ENCODE measurements at places on chromosomes 5 and 9.

DNA sequence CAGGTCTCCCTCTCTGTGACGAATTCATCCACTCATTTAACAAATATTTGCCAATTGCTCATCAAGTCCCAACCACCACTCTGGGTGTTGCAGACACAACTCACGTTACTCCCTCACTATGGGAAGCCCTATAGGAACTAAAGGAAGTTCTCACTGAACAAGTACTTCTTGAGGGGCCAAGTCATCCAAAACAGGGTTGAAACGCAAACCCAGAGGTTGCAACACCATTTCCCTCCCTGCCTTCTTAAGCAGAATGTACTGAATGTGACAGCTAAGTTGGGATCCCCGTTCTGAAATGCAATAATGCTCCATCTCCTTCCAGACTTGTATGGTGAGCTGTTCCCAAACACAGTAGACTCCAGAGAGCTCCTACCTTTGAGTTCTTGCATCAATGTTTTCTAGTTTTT is 34.3 kb downstream of the EPB41L4B start:
- no peak for DNase-seq

DNA sequence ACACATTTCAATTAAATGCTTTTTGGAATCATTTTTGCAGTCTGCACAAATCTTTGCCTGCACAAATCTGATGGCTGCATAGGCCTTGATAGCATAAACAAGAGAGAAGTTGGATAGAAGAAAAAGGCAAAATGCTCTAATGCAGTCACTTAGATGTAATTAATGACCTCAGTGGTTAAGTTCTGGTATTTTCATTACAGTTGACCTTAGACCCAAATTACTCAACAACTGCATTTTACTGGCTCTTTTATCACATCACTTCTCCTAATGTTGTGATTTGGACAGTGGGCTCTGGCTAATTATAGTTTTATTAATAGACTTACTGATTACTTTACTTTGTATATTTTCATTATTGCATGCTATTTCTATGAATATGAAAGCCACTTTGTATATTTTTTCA is 34.3 kb downstream of the NTRK2 start:
- no peak for DNase-seq

GRCh38 chr5:61329550-61330128 is 2.4 kb upstream of the ZSWIM6 start:
- no peak for DNase-seq

DNA sequence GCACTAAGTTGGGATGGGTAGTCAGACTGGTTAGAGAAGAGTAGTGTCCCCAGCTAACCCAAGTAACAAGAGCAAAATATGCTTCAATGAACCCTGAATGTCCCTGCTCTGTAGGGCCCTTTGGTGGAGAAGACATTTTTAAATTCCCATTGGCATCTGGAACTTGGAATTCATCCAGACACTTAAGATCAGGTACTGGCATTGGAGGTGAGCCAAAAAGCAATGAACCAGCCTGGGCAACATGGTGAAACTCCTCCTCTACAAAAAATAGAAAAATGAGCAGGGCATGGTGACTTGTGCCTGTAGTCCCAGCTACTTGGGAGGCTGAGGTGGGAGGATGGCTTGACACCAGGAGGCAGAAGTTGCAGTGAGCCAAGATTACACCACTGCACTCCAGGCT is 58.9 kb upstream of the ZNF618 start:
- DNase-seq = no peak

- no peak for DNase-seq
Observed at GRCh38 chr9:20831028-20831427, 147.0 kb downstream of the FOCAD start.

- no peak for DNase-seq
Observed at GRCh38 chr5:143213851-143214363, 189.6 kb downstream of the NR3C1 start.

DNA sequence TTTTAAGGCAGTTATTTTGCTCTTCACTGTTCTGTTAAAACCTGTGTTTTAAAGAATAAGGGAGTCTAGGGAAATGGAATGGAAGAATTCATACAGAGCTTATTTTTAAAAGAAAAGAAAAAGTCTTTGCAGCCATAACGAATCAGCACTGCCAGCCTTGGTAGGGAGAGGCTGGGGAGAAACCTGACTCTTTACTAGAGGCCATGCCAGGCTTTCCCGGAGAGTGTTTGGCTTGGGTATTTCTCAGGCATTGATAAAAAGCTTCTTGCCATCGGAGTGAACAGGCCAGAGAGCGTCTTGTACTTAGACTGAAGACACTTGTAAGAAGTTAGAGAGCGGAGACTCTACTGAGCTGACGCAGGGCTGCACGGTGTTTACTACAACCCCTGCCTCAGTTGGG is 72.7 kb upstream of the NFIL3 start:
- DNase-seq = no peak

DNA sequence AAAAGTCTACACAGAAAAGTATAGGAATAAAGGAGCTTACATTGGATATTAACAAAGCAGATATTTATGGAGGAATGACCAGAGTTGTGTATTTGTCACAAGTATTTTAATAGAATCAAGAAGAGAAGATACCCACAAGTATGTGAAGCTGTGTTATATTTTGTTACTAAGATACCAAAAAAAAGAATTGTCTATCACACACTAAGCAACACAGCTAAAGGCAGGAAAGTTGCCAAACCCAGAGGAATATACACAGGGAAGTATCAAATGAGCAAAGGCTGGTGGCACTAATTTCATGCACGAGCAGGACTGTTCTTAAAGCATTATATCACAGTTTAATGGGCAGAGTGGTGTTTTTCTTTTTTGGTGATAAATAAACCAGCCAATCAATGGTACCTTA is 30.9 kb upstream of the RAI14 start:
- no peak for DNase-seq

DNA sequence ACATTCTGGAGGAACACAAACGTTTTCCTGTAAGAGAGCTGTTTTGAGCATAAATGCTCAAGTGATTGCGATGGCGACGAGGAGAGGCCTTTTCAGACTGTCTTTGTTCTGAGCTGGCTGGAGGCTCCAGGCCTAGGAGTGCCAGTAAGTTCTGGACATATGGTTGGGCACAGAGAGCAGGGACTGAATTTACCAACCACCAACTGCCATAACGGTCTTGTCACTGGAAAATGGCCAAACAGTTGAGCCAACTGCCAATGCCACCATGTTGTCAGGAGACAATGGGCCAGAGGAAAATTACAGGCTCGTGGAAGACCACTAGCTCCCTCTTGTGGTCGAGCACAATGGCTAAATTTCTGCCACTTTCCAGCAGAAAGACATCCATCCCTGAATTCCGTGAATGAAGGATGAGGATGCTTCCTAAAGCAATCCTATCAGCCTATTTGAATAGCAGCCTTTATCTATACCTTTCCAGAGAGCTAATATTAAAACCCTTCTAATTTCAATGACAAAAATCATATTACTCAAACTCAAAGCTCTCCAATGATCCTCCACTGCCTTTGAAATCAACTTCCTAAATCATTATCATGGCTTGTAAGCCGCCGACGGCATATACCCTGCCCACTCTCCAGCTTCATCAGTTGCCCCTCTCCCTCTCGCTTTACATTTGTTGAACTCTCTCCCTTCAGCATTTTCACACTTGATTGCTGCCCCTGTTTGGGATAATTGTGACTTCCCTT is 66.9 kb upstream of the GLIS3 start:
- no peak for DNase-seq

GRCh38 chr5:176438959-176439757 is 9.0 kb upstream of the FAF2 start:
- no peak for DNase-seq

Measured in T-helper 2 cell (primary cell).